T-helper 9 cell (primary cell): ENCODE measurements at places on chromosomes 4 and X.

GRCh38 chr4:53682196-53682595 is 90.9 kb upstream of the LNX1 start:
- DNase-seq, result no peak

DNA sequence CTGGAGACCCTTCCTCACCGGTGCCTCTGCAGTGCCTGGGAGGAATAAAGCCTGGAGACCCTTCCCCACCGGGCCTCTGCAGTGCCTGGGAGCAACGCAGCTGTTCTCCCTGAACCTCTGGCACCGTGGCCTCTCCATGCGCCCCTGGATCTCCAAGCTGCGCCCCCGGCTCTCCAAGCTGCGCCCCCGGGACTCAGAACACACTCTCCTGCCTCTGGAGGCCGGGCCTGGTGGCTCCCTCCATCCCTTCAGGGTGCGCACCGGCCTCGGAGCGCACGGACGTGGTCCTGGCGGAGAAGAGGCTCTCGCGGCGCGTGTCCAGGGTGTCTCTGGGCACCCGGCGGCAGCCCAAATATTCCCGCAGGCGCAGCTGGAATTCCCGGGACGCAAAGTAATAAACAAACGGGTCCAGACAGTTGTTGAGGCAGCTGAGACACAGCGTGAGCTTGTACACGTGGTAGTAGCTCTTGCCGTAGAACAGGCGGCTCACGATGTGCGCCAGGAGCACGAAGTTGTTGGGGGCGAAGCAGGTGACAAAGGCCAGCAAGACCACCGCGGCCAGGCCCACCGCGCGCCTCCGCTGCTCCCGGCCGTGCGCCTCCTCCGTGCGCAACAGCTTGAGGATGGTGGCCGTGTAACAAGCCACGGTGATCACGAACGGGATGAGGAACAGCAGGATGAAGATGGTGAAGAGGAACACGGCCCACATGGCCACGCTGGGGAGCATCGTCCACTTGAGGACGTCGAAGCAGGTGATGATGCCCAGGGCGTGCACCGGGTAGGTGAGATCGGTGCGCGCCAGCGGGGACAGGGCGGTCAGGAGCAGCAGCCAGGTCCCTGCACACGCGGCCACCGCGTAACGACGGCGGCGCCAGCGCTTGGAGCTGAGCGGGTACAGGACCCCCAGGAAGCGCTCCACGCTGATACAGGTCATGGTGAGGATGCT is 12.8 kb upstream of the ASMTL start:
- DNase-seq, result no peak

GRCh38 chr4:159944477-159944876 is 841.6 kb downstream of the RAPGEF2 start:
- no peak for DNase-seq

DNA sequence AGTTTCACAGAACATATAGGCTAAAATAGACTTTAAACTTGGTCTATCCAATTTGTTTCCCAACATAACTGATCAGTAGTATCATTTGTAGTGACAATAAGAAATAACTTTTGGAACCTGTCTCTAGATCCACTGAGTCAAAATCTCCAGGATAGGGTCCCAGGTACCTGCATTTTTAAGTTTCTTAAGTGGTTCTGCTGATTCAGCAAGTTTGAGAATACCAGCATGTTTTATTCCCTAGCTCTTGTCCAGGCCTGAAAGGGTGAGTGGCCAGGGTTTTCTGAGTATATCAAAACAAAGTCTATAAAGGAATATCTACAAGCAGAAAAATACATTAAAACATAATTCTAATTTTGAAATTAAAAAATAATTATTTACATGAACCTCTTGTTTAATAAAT is 573.1 kb upstream of the POU3F4 start:
- DNase-seq, result no peak

DNA sequence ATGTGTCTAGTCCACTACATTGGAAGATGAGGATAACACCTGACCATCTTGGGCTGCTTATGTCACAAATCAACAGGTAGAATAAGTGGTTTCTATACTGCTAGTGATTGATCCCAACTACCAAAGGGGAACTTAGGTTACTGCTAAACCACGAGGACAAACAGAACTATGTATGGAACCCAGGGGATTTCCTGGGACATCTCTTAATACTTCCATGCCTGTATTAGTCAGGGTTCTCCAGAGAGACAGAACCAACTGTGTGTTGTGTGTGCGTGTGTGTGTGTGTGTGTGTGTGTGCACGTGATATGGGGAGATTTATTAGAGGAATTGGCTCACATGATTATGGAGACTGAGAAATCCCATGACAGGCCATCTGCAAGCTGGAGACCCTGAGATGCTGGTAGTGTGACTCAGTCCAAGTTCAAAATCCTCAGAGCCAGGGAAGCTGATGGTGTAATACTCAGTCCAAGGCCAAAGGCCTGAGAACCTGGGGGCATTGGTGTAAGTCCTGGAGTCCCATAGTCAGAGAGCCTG is 16.2 kb upstream of the AFF1 start:
- DNase-seq, result no peak

DNA sequence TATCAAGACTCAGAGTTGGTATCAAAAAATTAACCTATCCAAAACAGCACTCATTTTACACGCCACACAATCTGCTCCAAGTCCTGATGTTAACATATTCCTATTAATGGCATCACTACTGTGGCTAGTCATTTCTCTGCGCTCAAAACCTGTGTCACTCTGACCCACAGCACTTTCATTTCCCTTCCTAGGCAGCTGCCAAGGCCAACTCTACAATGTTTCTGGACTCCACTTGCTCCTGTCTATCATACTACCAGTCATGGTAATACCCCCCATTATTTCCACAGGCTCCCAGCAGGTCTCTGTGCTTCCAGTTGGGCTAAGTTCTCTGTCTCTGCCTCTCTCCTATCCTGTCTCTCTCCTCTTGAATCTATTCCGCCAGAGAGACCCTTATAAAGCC is 323.6 kb downstream of the NR3C2 start:
- DNase-seq, result no peak

- no peak for DNase-seq
These were observed 5.6 kb downstream of the SDAD1 start for GRCh38 chr4:75985116-75985515.

DNA sequence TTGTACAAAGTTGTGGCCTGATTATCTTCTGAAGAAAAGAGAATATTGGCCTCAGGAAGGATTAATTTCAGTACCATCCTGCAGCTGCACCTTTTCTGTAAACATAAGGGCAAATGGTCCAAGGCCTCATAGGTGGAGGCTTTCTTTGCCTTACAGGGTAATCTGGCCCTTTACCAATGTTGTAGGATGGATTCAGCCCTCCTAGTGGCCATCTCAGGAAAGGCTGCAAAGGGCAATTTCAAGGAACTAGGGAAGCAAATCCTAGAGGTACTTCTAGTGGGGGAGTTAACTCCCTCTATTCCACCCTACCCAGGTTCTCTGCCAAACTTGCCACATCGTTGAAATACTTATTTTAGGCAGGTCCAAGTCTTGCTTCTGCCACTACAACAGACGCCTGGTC is 57.6 kb downstream of the UGT2B11 start:
- no peak for DNase-seq

GRCh38 chr4:16897991-16898827 is at the start of gene LDB2:
Gene LDB2 (minus strand): TSS chr4:16898645.
- no peak for DNase-seq

DNA sequence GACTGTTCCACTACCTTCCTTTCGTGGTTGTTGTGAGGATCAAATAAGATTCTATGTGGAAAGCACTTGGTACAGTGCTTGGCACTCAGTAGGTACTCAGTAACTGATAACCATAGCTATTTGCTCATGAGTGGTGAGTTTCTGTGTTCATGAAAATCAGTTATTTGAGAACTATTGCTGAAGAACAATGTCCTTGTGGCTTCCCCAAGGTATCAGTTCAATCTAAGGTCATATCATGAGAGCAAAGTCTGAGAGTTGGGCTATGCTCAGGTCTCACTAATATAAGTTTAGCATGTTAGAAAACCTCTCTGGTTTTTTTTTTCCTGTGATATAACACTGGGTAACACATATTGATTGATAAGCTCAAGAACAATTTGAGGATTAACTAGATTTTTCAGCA is 147.8 kb downstream of the GRIA3 start:
- no peak for DNase-seq

- DNase-seq, result no peak
These were observed 44.6 kb downstream of the GABRB1 start for GRCh38 chr4:47075919-47076318.

DNA sequence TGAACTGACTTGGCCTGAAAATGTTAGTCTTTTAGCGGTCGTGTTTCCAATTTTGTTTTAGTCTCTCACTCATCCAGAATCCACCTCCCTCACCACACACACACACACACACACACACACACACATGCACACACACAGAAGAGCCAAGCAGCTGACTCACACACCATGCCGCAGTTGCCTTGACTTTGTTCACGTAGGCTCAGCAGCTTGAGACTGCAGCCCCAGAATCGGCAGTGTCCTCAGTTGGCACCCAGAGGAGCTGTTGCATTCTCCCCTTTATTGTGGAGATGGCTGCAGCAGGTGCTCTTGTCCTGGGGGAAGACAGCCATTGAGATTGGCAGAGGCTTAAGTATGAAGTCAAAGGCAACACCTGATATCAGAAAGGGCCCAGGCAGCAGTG is 20.9 kb upstream of the XPNPEP2 start:
- no peak for DNase-seq

DNA sequence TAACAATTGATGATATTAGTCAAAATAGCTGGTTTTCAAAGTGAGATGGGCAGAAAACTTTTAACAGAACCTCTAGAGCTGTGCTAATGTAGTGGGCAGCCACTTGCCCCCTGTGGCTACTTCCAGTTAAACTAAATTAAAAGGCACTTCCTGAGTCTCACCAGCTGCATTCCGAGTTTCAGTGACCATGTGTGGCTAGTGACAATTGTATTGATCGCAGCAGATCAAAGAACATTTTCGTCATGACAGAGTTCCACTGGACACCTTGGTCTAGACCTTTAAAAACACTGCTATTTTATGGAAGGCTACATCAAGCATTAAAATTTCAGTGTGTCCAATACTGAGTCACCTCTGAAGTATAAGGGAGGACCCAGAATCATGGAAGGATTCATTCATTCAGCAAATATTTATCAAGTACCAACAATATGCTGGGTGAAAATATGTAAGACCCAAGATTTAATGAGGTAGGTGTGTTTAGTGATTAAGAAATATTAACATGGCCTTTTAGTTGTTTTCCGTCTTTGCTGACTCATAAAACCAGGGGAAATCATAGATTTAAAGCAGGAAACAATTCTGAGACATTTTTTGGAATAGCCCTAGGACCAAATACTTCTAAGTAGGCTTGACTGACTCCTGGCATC is 5.1 kb upstream of the FAT1 start:
- DNase-seq, result no peak

DNA sequence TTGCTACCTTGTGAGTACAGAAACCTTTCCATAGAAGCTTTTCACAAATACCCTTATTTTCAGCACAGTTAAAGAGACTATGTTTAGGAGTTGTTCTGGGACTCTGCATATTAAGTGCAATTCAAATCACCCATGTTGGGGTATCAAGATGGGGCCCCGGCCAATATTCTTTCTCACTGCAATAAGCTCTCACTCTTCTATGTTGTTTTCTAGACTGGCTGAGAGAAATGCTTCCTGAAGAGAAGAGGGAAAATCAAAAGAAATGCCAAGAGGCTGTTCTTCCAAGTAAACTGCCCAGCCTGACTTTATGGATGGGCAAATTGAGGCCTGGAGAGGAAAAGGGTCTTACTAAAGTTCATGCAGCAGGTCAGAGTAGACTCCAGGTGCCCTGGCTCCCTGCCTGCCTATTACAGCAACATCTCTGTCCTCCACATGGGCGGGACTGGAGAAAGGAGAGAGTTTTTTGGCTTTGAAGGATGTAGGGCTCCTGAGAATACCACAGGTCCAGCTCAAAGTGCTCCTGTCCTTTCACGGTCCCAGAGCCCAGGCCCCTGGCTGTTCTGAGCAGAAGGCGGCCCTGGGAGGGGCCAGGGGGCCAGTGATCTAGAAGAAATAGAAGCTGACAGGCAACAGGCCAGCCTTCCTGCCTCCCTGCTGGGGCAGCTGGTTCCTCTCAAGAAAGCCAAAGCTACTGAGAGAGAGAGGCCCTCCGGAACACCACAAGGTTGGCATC is 745 bp upstream of the IQSEC2 start:
- no peak for DNase-seq

- DNase-seq, result no peak
These were observed 41.2 kb downstream of the SH3RF1 start for GRCh38 chr4:169229571-169230028.

DNA sequence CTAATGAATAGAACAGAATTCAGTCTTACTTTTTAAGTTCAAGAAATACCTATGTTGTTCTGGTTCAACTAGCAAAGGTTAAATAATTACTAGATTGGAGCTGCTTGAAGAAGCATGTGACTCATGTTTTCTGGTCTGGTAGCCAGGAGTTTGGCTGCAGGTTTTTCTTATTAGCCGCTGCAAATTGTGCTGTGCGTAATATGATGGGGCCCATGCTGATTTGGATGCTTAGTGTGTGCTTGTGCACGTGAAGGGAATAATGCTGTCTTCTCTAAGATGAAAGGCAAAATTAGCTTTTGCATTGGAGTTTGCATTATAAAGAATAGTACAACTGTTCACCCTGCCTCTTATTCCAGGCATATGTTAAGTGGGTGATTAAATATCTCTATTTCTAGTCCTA is 219.6 kb downstream of the SNCA start:
- DNase-seq, result no peak

- no peak for DNase-seq
These were observed 102.8 kb upstream of the NOCT start for GRCh38 chr4:138912704-138913340.

DNA sequence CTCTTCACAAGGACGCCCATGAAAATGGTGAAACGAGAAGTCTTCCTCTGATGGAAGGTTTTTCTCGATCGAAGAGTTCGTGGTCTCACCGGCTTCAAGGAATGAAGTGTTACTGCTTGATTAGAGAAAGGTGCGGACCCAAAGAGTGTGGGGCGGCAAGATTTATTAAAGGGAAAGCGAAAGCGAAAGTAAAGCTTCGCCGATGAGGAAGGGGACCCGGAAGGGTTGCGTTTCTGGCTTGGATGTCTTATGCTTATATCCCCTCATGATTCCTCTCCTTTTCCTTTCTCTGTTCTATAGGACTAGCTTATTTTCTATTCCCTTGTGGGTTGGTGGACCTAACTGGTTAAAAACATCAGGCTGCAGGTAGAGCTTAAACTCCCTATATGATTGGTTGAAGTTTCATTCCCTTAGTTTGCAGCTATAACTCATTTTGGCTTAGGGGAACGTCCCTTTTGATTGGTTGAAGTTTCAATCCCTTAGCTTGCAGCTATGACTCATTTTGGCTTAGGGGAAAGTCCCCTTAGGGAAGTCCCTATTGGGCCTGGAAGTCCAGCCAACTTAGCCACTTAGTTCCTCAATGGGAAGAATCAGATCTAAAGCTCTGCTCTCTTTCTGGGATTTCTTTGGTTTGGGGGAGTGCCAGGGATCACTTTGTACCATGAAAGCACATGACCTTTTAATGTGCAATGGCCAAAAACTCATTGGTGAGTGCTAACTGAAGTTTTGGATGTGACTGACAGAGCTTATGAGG is 1025.0 kb upstream of the PCDH10 start:
- DNase-seq, result no peak

DNA sequence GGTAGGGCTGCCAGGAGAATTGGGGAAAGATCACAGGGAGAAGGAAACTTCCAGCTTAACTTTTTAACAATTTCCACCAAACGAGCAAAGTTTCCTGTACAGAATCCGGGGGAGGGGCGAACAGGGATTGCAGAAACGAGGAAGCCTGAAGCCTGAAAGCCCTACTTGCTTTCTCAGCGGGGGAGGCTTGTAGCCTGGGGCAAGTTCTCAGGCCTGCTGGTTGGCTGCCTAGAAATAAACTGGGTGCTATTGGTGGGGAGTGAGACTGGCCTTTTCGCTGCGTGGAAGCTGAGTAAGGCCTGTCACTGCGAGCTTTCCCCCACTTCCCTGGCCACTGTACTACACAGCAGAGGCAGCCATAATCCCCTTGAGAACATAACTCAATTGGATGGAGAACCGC is 110.8 kb upstream of the ATP8A1 start:
- DNase-seq, result no peak
